Activated B cell treated with CpG ODN at 0.5 μM for 24 hours (primary cell): ENCODE measurements at places on chromosomes 13 and 19. TPM values are rescaled to one million over a fixed set of nuclear protein-coding genes. Genes with fewer than 3 reads are reported as not detected.

DNA sequence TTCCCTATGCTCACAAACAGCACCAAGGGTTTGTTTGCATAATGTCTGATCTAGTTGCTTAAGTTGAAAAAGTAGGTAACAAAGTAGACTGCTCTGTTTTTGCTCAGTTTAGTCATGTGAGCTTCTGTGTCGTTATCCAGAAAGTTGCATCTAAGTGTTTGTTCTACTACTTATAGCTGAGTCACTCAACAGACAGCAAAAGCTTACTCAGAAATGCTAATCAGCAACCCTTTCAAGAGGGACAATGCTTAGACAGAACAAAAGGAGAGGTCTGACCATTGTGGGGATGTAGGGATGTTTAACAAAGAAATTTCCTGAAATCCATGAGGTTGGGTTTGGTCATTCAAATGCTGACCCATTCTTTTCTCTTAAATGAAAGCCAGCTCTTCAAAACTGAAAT lies 106.4 kb downstream of the ATP8A2 start:
- no peak for DNase-seq

- no peak for DNase-seq
Measured at GRCh38 chr13:113554333-113554700, 30.2 kb upstream of the TFDP1 start.

- no peak for DNase-seq
Measured at GRCh38 chr19:18772620-18773587, 18.2 kb downstream of the COMP start.

- no peak for DNase-seq
Measured at GRCh38 chr13:51246418-51247277, 24.4 kb downstream of the FAM124A start.

DNA sequence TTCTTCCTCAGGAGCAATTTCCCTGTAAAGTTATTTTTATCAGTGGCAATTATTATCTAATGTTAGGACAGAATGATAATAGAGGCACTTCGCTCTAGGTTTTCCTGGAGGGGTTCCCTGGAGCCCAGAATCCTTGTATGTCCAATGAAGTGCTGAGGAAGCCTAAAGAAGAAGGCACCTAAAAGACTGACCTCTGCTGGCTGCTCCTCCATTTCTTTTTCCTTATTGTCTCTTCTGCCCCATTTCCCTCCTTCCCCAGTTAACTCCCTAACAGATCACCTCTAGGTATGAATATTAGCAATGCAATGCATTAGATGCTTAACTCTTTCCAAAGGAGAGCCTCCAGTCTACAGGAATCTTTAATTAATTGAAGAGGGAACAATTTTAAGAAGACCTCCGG lies 985.4 kb downstream of the DIAPH3 start:
- DNase-seq = no peak

- DNase-seq = no peak
Measured at GRCh38 chr19:21947775-21948174, 63.0 kb downstream of the ZNF208 start.

- no peak for DNase-seq
Measured at GRCh38 chr19:29760752-29761502, 45.9 kb upstream of the C19orf12 start.

GRCh38 chr19:2235381-2236063 lies 607 bp downstream of the PLEKHJ1 start:
- peak; percentile 52 for DNase-seq

DNA sequence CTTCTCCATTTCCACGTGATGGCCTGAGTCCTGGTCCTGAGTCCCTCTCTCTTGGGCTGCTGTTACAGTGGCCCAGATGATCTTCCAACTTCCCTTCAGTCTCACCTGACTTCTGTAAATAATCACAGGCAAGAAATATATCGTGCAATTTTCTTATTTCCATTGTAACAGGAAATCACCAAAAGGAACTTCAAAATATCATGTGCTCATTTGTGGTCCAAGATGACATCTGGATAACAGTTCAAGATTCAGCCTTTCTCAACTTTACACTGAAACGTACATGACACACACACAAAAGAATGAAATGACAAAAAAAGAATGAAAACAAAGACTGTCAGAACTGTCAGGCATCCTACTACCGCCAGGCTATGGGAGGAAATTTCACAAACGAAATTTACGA lies 22.0 kb upstream of the RAP2A start:
- DNase-seq = no peak

DNA sequence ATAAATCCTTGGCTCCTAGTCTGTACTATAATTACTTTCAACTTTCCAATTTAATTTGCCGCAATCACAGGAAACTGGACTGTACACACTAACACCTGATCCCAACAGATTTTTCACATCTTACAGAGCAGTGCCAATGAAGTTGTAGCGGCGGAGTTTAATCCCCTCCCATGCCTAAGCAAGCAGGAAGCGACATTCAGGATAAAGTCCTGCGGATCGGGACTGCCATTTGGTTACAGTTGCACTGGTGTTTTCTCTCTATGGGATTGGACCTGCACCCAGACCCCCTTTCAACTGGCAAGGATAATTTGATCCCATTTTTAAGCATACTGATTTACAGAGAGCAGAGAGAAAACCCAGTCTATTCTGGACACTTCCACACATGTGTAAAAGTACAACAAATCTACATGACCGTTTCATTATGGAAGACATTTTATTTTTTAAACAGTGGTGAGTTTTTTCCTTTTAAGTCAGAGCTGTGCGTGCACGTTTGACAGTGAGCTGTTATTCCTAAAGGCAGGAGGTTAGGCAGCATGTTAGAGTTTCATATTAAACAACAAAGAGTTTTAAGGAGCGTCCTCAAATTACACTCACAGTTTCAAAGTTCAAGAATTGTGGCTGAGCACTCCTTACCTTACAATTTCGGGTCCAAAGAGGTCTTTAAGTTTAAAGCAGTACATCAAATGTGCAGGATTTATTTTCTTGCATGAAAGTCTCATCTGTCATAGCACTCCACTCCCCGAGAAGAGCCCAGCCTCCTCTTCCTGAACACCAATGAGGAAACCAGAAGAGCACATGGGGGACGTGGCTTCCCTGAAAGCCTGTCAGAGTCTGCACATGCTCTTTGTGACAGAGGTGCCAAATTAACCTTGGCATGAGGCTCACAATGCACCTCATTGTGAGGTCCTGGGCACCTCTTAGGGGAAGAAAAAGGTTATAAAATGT lies 141.6 kb upstream of the RFC3 start:
- no peak for DNase-seq

- DNase-seq = no peak
Measured at GRCh38 chr13:74191410-74191809, 57.2 kb upstream of the KLF12 start.

DNA sequence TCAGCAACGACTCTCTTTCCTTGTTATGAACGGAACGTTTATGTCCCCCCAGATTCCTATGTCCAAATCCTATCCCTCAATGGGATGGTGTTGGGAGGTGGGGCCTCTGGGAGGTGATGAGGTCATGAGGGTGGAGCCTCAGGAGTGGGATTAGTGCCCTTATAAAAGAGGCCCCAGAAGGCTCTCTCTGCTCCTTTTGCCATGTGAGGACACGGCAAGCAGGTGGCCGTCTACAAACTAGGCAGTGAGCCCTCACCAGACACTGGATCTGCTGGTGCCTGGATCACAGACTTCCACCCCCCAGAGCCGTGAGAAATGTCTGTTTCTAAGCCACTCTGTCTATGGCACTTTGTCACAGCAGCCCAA lies 53.2 kb downstream of the EPS15L1 start:
- no peak for DNase-seq

DNA sequence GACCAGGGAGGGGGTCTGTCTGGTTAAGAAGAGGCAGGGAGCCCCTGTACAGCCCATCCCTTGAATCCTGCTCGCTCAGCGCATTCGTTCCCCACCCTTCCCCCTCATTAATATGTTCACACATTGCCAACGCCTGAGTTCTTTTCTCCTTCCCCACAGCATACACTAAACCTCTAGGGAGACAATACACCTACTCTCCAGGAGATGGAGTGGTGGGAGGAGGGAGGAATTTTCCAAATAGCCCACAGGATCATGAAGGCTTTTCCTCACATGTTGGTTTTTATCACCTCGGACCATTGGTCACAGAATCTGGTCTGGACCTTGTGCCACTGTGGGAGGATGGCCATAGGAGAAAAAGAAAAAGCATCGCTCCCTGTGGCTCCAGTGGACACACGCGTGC lies 294.9 kb downstream of the SHISA2 start:
- no peak for DNase-seq

GRCh38 chr19:11425719-11426457 lies 6.8 kb upstream of the RGL3 start:
- DNase-seq = no peak

GRCh38 chr13:32023698-32024097 lies 7.9 kb upstream of the FRY start:
- no peak for DNase-seq

DNA sequence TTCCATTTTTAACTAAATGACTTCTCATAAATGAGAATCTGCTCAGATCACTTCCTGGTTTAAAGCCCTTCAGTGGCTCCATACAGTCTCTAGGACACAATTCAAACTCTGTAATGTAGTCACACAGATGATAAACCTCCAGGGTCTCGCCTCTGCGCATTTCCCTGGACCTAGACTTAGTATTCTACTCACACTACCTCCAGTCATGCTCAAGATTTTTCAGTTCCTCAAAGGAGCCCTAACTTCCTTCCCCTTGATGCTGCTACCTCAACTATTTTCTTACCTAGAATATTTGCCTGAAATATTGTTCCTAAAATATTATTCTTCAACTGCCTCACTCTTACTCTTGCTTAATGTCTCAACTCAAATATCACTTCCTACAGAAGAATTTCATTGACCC lies 86.7 kb upstream of the TPP2 start:
- no peak for DNase-seq

- DNase-seq = no peak
Measured at GRCh38 chr13:26656919-26657318, 99.4 kb downstream of the WASF3 start.

DNA sequence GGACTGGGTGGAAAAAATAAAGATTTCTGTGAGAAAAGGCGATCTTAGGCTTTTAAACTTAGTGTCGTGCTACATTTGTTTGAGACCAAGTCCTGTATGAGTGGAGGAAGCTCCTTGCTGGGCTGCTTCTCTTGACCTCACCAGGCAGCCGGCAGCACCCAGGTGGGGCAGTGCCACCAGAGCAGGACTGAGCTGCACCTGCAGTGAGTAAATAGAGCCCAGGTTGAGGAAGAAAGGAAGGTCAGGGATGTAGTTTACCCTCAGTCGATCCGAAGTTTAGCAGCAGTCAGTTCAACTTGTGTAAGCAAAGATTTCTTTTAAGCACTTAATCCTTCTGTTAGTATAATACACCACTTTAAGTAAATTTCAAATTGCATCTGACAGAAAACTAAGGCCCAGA lies 13.6 kb downstream of the HNRNPM start:
- DNase-seq = no peak

- DNase-seq = no peak
Measured at GRCh38 chr19:19657397-19657783, 6.1 kb downstream of the ATP13A1 start.

DNA sequence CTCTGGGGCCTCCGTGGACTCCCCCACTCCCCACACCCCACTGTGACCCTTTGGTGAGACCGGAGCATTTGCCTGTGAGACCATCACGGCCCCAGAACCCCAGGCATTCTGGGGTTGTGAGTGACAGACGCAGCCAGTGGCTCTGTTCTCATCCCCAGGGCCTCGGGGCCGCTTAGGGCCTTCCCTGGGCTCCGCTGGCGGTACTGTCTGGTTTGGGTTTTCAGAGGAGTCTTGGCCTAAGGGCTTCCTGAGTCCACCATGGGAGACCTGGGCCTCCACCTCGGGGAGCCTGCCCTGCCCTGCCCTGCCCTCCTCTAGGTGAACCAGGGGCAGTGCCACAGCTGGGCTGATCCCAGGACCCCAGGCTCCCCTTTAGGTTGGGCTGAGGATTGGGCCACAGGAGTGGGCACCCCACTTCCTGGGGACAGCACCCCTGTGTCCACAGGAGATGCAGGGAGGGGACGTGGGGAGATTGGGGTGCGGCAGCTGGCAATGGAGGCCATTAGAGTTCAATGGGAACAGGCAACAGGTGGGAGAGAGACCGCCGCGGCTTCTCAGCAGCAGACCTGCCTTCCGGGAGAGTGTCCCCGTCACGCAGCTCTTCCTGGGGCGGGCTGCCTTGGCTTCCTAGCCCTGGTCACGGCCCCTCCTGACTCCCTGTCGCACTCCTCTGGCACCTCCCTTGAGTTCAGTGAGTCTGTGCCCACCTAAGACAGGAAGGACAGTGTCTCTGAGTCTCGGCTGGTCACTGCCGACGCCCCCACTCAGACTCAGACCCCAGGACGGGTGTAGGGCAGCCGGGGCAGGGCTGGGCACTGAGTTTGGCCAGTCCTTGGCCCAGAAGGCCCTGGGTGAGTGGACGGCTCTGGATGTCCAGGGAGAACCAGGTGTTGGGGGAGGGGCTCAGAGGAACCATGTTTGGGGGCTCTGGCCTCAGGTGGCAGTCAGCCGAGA lies 164.1 kb downstream of the KDM4B start:
- DNase-seq = no peak

- peak; percentile 18 for DNase-seq
Measured at GRCh38 chr19:37855098-37855497, 51.3 kb downstream of the WDR87 start.

GRCh38 chr19:48740164-48740972 lies at the start of gene RASIP1:
RASIP1 (minus strand) TSS chr19:48740610; CDS start chr19:48740282, 328 bp downstream.
- no peak for DNase-seq

- DNase-seq = no peak
Measured at GRCh38 chr13:21529146-21529893, 70.2 kb upstream of the ZDHHC20 start.

DNA sequence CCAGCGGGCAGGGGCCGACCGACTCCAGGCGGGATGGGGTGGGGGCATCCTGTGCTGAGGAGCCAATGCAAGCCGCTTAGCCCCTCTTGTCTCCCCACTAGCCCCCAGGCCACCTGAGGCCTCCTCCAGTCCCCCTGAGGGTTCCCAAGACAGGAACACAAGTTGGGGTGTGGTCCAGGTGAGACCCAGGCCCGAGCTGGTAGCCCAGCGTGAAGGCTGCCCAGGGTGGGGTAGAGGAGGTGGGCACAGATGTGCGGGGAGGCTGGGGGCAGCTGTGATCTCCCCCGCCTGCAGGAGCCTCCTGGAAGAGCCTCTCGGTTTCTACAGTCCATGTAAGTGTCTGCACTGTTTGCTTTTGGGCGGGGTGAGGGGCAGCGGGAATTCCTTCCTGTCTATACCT lies 10.4 kb downstream of the TLE6 start:
- no peak for DNase-seq

- no peak for DNase-seq
Measured at GRCh38 chr19:45862271-45862563, 730 bp downstream of the SYMPK start.

GRCh38 chr19:6761053-6761676 lies 6.1 kb downstream of the SH2D3A start:
- no peak for DNase-seq

ZNF729 gene
- not detected in 2 replicates for total RNA-seq

CDC42EP5 gene
- total RNA-seq = not detected in 2 replicates

KLHL1 gene
- not detected in 2 replicates for total RNA-seq

CACNA1A gene
- 1.5 and 1.7 TPM in 2 replicates for total RNA-seq

CPB2 gene
- total RNA-seq = not detected in 2 replicates

APOC4 gene
- total RNA-seq = not detected in 2 replicates

TM9SF2 gene
- total RNA-seq = 68.1 and 76.0 TPM in 2 replicates

NRTN gene
- 0.32 and 0.42 TPM in 2 replicates for total RNA-seq

RXFP2 gene
- not detected in 2 replicates for total RNA-seq

COX6B2 gene
- not detected in 2 replicates for total RNA-seq

MEF2B gene
- total RNA-seq = 11.7 and 15.5 TPM in 2 replicates

NOTCH3 gene
- total RNA-seq = not detected in 2 replicates

SOX1 gene
- not detected in 2 replicates for total RNA-seq

DHDH gene
- not detected in 2 replicates for total RNA-seq

SHANK1 gene
- not detected in 2 replicates for total RNA-seq

DBP gene
- total RNA-seq = 8.7 and 9.2 TPM in 2 replicates

C13orf46 gene
- total RNA-seq = 0.46 and 0.69 TPM in 2 replicates

TMEM255B gene
- 5.2 and 6.2 TPM in 2 replicates for total RNA-seq

ZIK1 gene
- total RNA-seq = 16.2 and 18.1 TPM in 2 replicates

VSTM2B gene
- total RNA-seq = not detected in 2 replicates

NLRP9 gene
- not detected in 2 replicates for total RNA-seq

PRR36 gene
- not detected in 2 replicates for total RNA-seq

CALR3 gene
- total RNA-seq = not detected in 2 replicates
